ENCODE measurements at places on chromosomes 4 and X.

DNA sequence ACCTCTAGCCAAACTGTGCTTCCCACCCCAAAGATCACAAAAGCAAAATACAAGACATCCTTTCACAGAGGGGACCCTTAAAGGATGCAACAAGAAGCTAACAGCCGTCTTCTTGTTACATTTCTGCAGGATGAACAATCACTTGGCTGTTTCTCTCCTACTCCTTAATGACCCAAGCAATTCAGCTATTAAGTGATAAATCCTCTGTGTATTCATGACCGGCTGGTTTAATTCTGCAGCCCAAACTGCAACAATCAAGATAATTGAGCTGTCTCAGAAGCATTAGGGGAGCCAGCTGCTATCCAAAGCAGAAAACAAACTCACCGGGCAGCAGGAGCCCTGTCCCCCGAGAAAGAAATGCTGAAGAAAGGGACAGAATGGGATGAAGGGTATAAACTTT lies 85.9 kb upstream of the ACSL4 start:
- no peak for DNase-seq

DNA sequence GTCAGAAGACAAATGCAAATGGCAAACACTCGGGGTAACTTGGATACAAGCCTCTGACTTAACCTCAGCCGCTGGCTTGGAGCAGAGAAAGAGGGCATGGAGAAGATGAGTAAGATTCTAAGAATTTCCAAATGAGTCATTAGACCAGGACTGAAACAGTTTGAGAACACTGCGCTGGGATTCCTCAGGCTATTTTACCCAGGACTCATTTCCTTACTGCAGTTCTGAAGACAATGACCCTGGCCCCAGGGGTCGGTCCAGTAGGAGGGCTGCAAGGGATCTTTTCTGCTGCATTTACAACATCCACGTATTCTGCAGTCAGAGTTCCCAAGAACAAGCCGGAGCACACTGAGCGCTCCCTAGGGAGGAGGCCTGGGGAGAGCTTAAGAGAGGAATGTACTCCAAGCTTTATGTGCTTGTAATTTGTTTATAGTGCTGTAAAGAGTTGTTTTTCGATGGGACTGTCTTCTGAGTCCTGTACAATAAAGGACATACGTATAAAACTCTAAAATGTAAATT lies 27.3 kb upstream of the SORBS2 start:
- no peak for DNase-seq

GRCh38 chr4:137312257-137312656 lies 220.0 kb downstream of the PCDH18 start:
- no peak for DNase-seq

- DNase-seq = no peak
These were observed 362 bp downstream of the NCAPG start for GRCh38 chr4:17811078-17811603.

DNA sequence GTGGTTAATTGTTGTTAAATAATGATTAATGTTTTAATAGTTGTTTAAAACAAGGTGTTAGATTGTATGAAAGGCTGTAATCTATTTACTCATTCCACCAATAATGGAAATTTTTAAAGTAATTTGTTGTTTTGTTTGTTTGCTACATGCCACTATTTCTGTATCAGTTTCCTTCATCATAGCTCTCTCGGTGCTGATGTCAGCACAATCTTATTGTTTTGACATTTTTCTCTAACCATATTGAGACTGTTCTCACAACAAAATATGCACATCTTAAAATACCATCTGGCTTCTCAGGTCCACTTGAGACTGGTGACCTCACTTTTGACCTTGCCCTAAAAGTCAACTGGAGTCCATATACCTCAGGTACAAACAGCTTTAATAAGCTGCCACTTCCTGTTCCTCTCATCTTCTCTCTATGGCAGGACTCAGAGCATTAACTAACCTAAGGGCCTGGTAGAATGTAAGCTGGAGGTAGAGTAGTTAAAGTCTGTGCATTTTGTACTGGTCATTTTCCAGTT lies 1.0 kb upstream of the GUCY1B1 start:
- DNase-seq = no peak

- DNase-seq = no peak
These were observed 82.2 kb downstream of the FNIP2 start for GRCh38 chr4:158850800-158851644.

DNA sequence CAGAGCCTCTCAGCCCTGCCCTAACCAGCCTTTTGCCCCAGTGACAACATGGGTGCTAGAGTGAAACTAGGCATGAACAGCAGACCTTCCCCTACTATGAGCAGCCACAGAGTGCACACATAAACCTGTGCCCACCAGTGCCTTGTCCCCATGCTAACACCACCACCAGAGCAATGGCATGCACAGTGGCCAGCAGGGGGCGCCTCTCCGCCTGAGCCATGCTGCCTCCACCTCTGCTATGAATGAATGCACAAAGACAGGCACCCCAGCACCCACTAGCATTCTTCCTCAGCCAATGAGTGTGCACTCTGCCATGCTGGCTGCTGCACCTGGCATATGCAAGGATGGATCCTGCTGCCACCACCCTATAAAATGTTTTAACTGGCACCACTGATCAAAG lies 286.9 kb upstream of the FGF16 start:
- no peak for DNase-seq

DNA sequence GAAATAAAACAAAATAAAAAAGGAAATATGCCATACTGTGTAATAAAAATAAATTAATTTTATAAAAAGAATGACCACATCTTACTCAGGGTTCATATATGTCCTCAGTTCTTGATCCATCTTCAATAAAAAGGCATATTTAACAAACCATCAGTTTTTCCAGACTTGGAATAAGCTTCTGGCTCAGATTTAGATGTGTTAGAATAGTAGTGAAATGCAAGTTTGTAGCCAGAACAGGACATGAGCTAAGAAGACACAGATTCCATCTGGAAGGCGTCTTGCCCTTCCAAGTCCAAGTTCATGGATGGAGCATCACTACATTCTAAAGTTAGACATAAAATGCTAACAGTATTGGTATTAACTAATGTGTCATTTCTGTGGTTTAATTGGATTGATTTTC lies 10.3 kb upstream of the LSM6 start:
- DNase-seq = no peak

DNA sequence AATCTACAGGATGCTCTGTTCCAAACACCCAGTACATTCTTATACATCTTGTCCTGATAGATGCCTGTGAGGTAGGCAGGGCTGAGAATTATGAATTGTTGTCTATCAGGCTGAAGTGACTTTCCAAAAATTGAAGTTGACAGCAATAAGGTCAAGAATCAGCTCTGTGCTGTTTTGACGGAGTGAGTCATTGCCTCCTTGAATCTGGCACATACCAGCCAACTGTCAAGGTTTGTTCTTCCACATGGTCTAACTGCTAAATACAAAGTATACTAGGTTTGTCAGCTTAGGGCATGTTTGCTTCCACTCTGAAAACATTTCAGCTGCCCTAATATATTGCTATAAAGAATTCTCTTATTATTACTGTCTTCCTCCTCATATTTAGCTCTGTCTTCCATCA lies 32.3 kb downstream of the SH3RF1 start:
- DNase-seq = no peak

DNA sequence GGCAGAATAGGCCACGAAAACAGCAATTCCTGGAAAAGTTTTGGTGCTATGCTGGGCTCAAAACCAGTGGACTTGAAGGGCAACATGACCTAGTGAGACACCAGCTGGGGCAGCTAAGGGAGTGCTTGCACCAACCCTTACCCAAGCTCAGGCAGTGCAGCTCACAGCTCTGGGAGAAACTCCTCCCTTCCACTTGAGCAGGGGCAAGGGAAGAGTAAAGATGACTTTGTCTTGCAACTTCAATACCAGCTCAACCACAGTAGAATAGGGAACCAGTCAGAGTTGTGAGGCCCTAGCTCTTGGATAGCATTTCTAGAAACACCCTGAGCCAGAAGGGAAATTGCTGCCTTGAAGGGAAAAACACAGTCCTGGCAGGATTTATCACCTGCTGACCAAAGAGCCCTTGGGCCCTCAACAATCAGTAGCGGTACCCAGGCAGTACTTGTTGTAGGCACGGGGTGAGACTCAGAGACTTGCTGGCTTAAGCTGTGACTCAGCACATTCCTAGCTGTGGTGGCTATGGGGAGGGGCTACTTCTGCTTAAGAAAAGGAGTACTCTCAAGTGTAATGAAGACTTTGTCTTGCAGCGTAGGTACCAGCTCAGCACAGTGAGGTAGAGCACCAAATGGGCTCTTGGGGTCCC lies 19.7 kb upstream of the ABCG2 start:
- DNase-seq = no peak

DNA sequence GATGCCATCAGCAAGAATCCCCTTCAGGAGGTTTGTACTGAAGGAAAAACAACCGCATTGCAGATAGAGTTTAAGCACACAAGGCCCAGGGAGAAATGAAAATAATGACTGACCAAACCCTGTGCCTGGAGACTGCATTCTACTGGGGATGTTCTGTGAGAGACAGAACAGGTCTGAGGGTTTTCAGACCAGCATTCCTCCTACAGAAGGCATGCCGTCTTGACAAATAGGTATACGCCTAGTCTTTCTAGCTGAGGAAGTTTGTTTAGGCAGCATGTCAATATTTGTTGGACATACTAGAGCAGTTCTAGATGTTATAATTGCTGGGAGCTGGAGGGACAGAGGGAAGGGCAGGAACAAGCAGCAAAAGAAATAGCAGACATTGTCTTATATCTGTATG lies 68.4 kb upstream of the SCOC start:
- DNase-seq = no peak

GRCh38 chrX:153190381-153190780 lies 11.3 kb downstream of the MAGEA1 start:
- no peak for DNase-seq

GRCh38 chrX:7730071-7730470 lies 112.9 kb upstream of the VCX start:
- DNase-seq = no peak

DNA sequence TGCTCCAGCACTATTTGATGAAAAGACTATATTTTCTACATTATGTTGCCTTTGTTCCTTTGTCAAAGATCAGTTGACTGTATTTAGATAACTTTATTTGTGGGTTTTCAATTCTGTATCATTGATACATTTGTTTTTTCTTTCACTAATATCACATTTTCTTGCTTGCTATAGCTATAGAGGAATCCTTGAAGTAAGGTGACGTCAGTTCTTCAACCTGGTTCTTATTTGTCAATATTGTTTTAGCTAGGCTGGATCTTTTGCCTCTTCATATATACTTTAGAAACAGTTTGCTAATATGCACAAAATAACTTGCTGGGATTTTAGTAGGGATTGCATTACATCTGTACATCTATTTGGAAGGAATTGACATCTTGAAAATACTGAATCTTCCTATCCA lies 21.0 kb downstream of the TECRL start:
- DNase-seq = no peak

GRCh38 chr4:40247350-40247749 lies 50.5 kb downstream of the RHOH start:
- no peak for DNase-seq

- no peak for DNase-seq
These were observed 224.5 kb upstream of the TENM3 start for GRCh38 chr4:182018691-182019090.

- DNase-seq = no peak
These were observed 509.6 kb downstream of the MID1IP1 start for GRCh38 chrX:39310891-39311290.

- DNase-seq = no peak
These were observed 173.8 kb upstream of the GLRA2 start for GRCh38 chrX:14355556-14355955.

DNA sequence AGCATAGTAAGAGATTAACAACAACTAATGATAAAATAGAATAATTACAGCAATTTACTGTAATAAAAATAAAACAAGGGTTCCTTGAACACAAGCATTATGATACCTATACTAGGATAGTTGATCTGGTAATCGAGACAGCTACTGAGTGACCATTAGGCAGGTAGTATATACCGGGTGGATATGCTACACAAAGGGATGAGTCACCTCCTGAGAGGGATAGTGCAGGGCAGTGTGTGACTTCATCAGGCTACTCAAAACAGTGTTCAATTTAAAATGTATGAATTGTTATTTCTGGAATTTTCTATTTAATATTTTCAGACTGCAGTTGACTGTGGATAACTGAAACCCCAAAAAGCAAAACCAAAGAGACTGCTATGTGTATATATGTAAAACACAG lies 9.7 kb upstream of the ANTXR2 start:
- no peak for DNase-seq

GRCh38 chr4:15963001-15963451 lies at the start of gene FGFBP2:
FGFBP2 (minus strand) TSS chr4:15963175; CDS start chr4:15963129, 46 bp downstream.
- no peak for DNase-seq

- no peak for DNase-seq
These were observed 47.3 kb upstream of the C1GALT1C1 start for GRCh38 chrX:120677004-120677652.

- no peak for DNase-seq
These were observed 169.0 kb upstream of the MBNL3 start for GRCh38 chrX:132657876-132658275.

DNA sequence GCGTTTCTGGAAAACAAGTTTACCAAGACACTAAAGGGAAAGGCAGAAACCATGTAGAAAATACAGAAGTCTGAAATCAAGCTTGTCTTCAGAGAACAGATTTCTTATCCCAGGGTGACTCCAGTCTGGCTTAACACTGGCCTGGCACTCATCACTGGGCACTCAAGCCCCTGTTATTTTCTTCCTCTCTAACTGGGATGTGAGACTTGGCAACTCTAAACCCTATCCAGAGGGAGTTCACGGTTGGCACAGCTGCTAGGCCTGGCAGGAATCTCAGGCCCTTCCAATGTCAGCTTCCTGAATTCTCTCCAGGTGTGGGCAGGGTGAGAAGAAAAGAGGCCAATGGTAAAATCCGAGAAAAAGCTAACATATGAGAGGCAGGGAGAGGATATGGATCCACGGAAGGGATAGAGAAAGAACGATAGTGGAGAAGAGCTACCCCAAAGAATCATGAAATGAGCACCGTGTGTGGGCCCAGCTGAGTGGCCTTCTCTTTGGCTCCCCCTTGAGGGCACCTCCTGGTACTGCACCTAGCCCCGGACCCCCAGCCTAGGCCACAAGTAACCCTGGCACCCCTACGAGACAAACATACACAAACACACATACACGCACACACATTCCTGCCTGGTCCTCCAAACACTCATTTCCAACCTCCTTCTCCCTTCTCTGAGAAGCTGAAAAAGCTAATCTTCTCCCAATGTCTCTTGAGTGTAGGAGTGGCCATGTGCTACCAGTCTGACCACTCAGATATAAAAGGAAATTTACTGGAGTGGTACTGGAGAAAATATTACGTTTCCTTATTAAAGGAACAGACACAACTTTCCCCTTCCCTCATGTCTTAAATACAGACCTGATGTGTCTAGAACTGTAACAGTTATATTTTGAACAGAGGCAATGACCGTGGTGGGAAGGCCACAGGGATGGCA lies 16.6 kb upstream of the PTCHD1 start:
- no peak for DNase-seq

GRCh38 chr4:180682776-180683175 lies 1560.4 kb upstream of the TENM3 start:
- DNase-seq = no peak

- DNase-seq = no peak
These were observed 79.9 kb upstream of the AADAT start for GRCh38 chr4:170169699-170170098.

DNA sequence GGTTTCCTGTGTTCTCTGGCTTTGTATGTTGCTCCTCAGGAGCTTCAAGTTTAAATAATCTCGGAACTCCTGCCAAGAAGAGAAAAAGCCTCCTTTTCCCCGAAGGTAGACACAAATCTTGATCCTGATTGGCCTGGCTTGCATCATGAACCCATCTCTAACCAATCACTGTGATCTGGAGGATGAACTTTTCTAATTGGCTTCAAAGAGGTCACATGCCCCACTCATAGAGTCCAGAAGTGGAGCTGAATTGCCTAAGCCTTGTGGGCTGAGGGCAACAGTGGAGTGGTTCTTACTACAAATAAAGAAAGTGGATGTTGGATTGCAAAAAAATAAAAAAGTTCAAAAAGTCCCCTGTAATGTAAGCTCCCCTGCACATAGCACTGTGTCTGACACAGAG lies 245.9 kb downstream of the MID1IP1 start:
- no peak for DNase-seq
